Activated effector memory CD4-positive, alpha-beta T cell treated with anti-CD3 and anti-CD28 coated beads, Interleukin-2, amount 50 U/mL, for 16 hours (primary cell): ENCODE measurements at places on chromosomes 13 and 19.
A peak's percentile ranks its signal among the peaks of the same experiment; 100 is the strongest.

DNA sequence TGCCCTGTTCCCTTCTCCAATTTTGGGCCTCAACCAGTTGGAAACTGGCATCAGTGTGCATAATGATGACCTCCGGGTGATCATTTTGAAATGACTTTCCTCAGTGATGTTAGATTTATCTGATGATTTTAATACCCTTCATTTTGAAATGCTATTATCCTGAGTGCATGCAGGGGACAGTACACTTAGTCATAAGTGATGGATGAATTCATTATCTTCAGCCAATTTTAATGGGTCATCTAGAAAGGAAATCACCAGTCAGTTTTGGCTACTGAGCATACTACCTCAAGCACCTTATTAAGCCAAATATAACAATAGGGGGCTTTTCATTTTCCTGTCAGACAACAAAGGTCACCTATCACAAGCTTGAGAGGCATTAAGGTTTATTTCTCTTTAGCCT lies 118.5 kb upstream of the MIR17HG start:
- no peak for DNase-seq

GRCh38 chr19:32862741-32863140 lies 6.8 kb downstream of the SLC7A9 start:
- no peak for DNase-seq

DNA sequence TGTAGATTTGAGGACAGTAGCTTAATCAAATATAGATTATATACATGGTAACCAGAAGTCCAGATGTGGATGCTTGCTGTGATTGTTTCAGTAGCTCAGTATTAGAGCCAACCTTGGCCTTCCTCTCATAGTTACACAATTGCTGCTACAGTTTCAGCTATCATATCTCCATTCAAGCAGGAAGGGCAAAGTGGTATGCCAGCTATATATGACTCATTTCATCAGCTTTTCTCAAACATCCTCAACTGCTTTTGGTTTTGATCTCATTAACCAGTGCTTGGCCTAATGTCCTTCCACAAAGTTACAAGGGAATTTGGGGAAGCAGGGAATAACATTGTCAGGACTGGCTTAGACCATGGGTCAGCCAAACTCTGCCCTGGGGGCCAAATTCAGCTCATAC lies 73.0 kb upstream of the MAB21L1 start:
- no peak for DNase-seq

GRCh38 chr19:6700586-6701316 lies 19.7 kb downstream of the C3 start:
- no peak for DNase-seq

DNA sequence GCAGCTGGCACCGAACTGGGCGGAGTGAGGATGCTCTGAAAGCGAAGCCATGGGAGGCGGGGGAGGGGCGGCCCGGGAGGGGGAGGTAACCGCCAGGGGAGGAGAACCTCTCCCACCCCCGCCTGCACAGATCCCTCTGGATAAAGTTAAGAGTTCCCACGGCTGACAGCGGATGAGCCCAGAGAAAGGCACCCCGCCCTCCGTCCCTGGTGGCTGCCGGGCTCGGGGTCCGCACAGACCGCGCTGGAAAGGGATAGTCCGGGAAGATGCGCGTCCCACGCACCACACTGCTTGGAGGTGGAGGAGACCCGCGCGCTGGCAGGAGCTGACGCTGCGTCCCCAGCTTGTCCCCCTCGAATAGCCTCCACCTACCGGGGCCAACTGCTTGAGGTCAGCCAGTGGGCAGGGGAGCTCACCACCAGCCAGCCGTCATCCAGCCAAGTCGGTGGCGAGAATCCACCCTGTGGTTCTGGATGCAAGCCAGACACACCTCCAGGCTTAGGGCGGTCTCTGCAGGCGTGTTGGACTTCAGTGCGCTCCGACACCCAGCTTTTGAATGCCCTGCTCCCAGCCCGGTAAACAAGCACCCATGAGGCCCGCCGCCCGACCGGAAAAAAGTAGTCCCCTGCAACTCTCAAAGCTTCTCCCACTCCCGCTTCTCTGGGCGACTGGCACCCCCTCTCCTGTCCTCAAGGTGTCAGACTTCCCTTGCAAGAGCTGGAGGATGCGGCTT lies at the start of gene TRPC4:
Gene TRPC4, minus strand, starts transcription at position 17 of the 733 bp plus-strand sequence. CDS start 86,439 bp downstream, outside the sequence.
- DNase-seq = no peak

GRCh38 chr19:4521170-4521887 lies 3.0 kb upstream of the PLIN4 start:
- DNase-seq = no peak

DNA sequence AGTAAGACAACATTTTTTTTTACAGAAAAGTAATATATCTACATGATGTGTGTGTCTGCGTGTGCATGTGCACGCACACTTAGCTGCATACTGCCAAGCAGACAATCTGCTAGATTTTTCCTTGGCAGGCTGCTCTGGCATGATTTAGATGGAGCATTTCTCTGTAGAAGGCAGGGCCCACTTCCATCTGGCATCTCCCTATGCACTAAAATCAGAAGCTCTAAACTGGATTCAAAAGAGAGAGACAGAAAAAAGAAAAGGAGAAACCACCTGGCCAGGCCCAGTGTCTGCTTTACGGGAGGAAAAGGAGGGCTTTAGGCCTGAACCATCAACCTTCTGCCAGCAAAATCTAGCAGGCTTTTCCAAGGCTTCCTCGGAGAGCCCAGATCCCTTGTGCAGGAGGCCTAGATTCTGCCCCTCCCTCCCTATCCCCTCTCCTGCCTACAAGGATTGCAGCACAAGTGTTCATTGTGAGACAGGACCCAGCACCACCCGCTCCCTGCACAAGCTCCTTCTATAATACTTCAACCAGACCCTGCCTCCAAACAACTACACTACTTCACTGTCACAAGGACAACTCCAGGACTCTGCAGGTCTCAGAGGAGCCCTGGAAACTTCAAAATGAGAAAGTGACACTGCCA lies 99.3 kb downstream of the DOCK9 start:
- no peak for DNase-seq

- DNase-seq = no peak
Observed at GRCh38 chr13:51412431-51412830, 40.4 kb downstream of the INTS6 start.

DNA sequence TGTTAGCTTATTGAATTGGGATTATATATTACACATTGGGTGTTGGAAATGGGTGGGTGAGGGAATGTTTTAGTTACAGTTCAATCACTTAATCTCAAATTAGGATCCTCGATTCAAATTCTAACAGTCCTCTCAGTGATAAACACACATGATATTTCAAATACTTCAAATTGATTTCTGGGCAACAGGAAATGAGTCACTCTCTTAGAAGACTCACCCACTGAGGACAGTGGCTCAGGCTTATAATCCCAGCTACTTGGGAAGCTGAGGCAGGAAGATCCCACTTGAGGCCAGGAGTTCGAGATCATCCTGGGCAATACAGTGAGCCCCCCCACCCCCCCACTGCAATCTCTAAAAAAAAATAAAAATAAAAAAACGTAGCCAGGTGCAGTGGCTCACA lies 435.3 kb downstream of the KLF12 start:
- no peak for DNase-seq

DNA sequence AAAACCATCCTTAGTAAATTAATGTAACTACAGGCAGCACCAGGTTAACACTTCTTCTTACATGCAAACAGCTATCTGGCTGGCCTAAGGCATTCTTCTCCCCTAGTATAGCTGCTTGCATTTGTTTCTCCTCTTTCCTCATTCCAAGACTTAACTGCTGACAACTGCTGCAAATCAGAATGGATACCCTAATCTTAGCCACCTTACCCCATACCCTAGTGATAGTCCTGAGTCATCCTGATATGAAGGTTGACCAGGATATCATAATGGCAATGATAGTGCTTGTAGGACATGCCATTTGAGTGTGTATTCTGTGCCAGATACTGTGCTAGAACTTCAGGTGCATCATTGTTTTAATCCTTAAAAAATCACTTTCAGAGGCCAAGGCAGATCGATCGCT lies 138.2 kb upstream of the MAB21L1 start:
- no peak for DNase-seq

- DNase-seq = no peak
Observed at GRCh38 chr13:44280456-44280855, 93.2 kb upstream of the SERP2 start.

- no peak for DNase-seq
Observed at GRCh38 chr13:66560189-66560588, 669.9 kb downstream of the PCDH9 start.

GRCh38 chr19:45217193-45217956 lies 27.8 kb downstream of the EXOC3L2 start:
- DNase-seq = no peak

- DNase-seq = no peak
Observed at GRCh38 chr19:49984491-49984890, 23.5 kb upstream of the SIGLEC11 start.

GRCh38 chr19:47176627-47177090 lies 46.0 kb downstream of the SAE1 start:
- peak; percentile 77 for DNase-seq

DNA sequence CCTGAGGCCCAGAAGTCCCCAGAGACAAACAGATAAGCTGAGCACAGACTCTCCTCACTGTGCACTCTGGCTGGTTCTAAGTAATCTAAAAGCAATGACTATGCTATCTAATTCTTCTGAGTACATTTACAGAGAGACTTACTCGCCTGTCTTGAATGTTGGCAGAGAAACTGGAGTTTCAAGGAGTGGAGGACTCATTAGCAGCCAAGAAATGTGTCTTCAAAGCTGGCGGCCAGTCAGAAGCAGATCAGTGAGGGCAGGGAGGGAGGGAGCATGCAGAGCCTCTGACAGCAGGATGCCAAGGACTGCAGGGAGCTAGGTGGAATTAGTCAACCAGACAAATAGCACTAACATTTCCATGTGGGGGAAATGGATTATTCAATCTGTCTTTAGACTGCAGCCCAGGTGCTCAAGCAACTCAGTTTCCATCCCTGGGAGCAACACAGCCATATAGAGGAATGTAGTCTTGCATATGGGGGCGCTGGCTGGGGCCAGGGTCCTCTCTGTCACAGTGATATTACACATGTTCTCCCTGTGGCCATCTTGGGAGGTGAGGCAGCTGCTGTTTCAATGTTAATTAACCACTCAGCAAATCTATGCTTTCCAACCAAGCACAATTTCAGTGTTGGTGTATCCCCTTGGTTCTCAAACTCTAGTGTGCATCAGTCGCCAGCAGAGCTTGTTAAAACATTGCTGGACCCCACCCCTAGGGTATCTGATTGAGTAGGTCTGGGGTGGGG lies 97.9 kb downstream of the CCNA1 start:
- no peak for DNase-seq

GRCh38 chr19:47074621-47075020 lies 26.2 kb upstream of the TMEM160 start:
- DNase-seq = no peak

GRCh38 chr19:9885077-9885552 lies 50.0 kb downstream of the PIN1 start:
- DNase-seq = no peak

GRCh38 chr13:71634182-71634581 lies 232.8 kb downstream of the DACH1 start:
- DNase-seq = no peak

DNA sequence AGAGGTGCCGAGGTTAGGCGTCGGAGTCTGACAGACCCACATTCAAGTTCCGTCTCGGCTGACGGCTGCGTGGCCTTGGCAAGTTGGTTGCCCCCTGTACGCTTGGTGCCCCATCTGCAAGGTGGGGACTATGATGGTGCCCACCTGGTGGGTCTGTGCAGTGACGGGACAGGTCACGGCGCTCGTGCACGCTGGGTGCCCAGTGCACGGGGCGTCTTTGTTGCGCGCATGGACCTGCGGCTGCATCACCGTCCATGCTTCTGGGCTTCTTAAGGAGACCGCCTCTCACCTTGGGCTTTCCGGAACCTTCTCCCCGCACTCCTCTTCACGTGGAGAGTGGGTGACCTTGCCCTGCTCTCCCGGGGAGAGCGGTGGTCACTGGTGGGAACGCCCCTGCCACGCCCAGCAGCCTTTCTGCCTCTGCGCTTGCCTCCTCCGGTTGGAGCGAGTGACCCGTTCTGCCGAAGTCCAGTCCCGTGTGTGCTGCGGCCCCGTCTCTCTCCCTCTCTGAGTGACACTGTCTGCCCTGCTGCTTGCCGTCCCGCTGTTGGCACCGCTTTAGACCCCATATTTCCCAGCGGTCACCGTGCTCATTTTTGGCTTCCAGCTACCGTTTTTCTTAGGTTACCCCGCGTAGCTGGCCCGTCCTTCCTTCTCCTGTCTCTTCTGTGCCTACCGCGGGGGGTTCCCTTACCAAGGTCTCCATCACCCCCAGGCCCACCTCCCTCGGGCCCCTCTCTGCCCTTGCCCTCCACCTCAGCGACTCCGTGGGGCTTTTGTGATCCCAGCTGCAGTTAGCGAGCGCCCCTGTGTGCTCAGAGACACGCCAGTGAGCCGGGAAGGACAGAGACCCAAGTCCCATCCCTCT lies 6.4 kb downstream of the ATP11A start:
- peak; percentile 44 for DNase-seq

- no peak for DNase-seq
Observed at GRCh38 chr13:82729401-82729800, 1152.9 kb downstream of the SLITRK1 start.

- DNase-seq = no peak
Observed at GRCh38 chr13:23567906-23568460, 2.2 kb upstream of the TNFRSF19 start.
